ENCODE measurements at places on chromosomes 6 and 20.

DNA sequence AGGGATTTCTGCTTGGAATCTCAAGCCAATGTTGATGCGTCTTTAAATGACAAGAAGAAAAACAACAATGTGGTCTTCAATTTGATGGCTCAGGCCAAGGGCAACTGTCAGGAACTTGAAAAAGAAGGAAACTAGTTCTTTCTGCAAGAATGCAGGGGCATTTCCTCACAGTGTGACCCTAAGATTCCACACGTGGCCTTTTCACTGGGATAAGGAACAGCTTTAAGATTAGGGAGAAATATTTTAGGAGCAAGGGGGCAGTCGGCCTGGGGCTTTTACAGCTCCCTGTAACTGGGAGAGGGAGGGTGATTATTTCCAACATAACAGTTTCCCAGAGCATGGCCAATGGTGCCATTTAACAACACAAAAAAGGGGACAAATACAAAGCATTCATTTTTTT lies 39.4 kb upstream of the MRPS10 start:
- DNase-seq: no peak

DNA sequence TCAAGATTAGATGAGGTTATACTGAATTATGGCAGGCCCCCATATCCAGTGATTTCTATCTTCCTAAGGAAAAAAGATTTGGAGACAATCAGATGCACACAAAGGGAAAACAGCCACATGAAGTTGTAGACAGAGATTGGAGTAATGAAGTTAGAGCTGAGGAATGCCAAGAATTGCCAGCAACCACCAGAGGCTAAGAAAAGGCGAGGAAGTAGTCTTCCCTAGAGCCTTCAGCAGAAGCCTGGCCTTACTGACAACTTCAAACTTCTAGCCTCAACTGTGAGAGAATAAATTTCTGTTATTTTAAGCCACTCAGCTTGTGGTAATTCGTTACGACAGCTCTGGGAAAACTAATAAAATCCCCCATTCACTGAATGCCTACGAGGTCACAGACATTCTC lies 473.9 kb downstream of the COL12A1 start:
- no peak for DNase-seq

DNA sequence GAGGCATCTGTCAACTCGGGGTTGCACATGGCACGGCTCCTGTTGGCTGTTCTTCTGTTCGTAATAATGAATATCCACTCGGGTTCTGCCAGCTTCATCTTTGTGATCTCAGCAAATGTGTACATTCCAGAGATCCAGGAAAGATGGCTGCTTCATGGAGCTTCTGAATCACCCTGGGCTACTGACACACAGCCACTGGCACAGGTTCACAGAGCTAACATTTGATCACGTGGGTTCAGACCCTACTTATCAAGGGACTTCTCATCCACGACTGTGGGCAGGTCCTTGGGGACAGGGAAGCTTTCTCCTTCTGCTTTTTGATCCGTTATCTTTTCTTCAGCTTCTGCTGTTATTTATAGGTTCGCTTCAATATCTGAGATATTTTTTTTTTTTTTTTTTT lies 18.1 kb downstream of the PPP1R3G start:
- DNase-seq: no peak

DNA sequence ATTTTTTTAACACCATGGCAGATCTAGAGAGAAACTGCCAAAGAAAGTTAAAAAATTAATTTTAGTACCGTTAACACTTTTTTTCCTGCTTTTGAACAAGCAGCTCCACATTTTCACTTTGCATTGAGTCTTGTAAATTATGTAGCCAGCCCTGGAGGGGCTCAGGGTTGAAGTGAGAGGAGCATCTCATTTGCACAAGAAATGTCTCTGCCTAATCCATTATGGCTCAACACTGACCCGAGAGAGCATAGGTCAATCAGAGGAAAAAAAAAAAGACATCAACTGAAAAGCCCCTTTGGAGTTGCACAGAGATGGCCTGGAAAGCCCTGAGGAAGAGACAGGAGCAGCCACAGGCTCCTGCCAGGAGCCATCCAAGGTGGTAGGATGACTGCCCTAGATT lies 4.3 kb upstream of the SLPI start:
- DNase-seq: no peak

Measured in T follicular helper cell (primary cell).